Cerebellum (tissue), 4 donors: ENCODE measurements at places on chromosomes 3 and 15. TPM values are rescaled to one million over a fixed set of nuclear protein-coding genes. Genes with fewer than 3 reads are reported as not detected.

Gene POPDC2
- 1.7 TPM for total RNA-seq

Gene STRA6
- total RNA-seq = 12.6 TPM

Gene STAB1
- total RNA-seq = 19.8 TPM

Gene AP3B2
- 49.5 TPM for total RNA-seq

Gene LHFPL4
- total RNA-seq = 31.2 TPM

- no peak for DNase-seq
These were observed 90.4 kb downstream of the FOXP1 start for GRCh38 chr3:71492974-71493771.

DNA sequence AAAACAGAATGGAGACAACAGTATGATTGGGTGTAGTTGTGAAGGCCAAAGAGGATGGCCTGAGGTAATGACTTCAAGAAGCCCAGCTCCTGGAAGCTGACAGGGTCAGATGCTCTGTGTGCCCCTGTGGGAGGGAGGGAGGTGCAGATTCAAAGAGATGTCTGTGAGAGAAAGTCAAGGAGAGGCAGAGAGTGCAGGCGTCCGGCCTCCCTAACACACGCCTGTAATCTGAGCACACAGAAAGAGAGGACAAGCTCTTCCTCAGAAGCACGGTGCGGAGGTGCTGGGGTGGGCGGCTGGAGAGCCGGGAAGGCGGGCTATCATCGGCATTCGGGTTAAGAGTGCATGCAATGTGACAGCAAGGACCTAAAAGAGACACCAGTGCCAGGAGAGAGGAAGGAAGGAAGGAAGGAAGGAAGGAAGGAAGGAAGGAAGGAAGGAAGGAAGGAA, 238.2 kb upstream of the HES1 start:
- DNase-seq = no peak

- DNase-seq = no peak
These were observed 46.7 kb upstream of the CBLB start for GRCh38 chr3:105915524-105915923.

GRCh38 chr3:34178415-34178814, 380.0 kb downstream of the PDCD6IP start:
- no peak for DNase-seq

DNA sequence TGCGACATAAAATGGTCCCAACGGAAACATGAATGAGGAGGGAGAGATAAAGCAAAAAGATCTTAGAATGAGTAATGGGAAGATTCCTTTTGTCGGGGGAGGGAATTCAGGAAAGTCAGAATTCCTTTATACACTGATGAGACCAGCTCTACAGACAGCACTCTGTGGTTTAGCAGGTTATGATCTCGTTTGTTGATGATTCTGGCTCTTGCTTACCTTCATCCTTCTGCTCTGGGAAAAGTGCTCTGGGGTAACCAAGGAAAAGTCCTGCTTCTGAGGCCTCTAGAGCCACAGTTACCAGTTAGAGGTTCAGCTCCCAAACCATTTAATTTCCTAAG, 150.7 kb upstream of the NR2E3 start:
- no peak for DNase-seq

- no peak for DNase-seq
These were observed 1123.0 kb downstream of the ROBO1 start for GRCh38 chr3:78644847-78645246.

- peak; percentile 70 for DNase-seq
These were observed 70.4 kb downstream of the KLF13 start for GRCh38 chr15:31396881-31397560.

DNA sequence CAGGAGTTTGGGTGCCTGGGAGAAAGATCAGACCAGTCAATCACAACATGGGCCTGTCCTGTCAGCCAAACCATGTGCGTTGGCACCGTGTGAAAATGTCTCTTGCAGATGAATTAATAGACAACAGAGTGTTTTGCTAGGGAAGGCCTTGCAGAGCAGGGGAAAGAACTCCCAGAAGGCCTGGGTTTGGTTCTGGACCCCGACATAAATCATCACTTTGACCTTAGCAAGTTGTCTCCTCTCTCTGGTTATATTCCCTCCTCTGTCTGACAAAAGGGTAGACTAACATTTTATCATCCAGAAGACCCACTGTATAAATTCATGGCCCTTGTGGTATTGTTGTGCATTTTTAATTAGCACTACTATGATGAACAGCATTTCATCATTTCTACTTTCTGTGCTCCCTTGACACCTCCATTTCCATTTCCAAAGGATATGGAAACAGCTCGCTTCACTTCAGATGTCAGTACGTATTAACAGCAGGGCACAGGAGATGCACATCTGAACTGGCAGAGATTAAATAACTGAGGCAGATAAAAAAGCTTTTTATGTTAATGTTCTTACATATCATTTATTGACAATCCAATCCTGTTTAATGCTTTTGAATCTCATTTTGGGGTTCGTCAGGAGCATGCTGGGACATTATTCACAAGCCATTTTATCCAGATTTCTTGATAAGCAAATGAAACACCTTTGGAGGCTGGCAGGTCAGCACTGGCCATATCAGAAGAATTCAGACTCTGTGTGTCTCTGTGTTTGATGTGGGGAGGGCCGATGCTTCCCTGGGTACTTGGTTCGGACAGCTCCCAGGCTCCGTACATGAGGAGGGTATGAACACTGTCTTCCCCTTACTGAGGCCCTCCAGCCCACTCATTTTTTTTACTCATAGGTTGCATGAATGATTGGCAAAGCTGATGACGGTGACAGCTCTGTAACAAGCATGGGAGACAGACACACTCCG, 28.2 kb upstream of the IL12A start:
- DNase-seq = no peak

GRCh38 chr15:71114887-71115566, at the start of gene THSD4:
TSS of gene THSD4 (plus strand) at chr15:71115471.
- peak; percentile 24 for DNase-seq

DNA sequence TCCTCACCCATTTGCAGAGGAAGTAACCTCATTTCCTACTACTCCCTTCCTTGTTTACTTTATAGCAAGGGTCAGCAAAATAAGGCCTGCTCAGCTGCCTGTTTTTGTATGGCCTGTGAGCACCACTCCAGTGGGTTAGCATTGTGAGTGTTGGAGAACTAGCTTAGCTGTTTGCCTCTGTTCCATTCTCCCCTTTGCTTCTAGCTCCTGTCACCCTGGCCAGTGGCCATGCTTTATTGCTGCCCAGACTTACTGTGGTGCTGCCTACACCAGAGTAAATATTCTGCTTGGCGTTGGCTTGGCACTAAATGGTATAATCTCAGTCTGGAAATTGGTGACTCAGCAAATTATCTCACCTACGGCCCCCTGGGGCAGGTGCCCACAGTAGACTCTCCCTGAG, 8.8 kb downstream of the PDCD6IP start:
- peak; percentile 19 for DNase-seq

DNA sequence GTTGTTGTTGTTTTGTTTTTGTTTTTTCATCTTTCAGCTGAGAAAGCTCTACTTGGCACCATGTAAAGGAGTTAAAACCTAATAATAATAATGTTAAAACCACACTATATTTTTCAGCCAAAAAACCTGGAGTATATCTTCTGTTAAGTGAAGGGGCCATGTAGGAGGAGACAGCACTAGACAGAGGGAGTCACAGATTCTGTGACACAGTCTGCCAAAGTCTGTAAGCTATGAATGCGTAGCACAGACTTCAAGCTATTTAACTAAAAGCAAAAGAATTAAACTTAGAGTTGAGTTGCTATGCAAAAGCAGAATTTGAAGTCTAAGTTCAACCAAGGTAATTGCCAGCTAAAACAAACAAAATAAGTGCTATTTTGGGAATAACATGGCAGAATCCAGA, 296.0 kb upstream of the COL8A1 start:
- DNase-seq = no peak

- DNase-seq = no peak
These were observed 99.4 kb upstream of the MRPL3 start for GRCh38 chr3:131602011-131602779.

GRCh38 chr3:73624821-73625665, at the start of gene PDZRN3:
TSS of gene PDZRN3 (minus strand) at chr3:73624941.
- peak; percentile 8 for DNase-seq

- DNase-seq = peak; percentile 70
These were observed 27.9 kb downstream of the PLCL2 start for GRCh38 chr3:16912400-16913263.

GRCh38 chr15:41407341-41407740, 5.0 kb upstream of the NDUFAF1 start:
- no peak for DNase-seq

DNA sequence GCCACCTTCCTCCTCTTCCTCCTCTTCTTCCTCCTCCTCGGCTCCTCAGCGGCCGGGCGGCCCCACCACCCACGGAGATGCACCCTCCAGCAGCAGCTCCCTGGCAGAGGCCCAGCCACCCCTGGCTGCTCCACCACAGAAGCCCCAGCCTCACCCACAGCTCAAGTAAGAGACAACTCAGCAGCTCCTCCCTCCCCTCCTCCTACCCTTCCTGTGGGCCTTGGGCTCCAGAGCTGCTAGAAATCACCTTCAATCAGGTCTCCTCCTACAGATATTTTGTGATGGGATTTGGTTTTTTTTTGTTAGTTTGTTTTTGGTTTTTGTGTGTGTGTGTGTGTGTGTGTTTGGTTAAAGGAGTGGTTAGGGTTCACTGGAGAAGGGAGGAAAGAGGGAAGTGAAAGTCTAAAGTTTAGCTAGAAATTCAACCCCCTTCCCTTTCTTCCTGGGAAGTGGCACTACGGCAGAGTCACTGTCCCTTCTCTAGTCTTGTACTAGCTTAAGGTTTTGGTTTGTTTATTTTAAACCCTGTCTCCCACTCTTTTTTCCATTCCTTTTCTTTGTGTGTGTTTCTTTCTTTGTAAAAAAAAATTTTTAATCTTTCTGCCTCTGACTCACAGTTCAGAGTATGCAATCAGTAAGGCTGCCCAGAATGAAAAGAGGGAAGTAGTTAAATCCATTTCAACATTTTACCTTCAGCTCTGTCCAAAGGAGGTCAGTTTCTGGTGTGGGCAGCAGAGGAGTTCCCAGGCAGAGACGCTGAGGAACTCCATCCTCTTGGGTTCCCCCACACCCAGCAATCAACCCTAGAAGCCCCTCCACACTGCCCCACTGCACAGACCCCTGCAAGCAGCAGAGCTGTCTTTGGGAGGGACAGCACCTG, 29.0 kb upstream of the TIMP4 start:
- DNase-seq = no peak

DNA sequence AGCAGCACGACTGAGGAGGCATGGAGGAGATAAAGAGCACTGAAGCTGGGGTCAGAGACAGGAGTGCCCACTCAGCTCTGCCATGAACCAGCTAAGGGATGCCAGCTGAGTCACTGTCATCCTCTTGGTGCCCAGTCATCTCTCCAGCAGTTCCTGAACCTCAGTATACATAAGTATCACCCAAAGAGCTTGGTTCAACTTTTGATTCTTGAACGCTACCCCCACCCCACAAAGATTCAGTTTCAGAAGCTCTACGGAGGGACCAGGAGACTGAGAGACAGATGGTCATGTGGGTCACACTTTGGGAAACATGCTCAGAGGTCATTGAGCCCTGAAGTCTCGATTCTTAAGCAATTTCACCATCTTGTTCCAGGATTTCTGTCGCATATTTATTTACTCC, 108.4 kb downstream of the ALDH1A2 start:
- DNase-seq = no peak
